ENCODE measurements at places on chromosomes 11 and 22.

GRCh38 chr11:92225568-92226330 lies 1.1 kb downstream of the FAT3 start:
- DNase-seq: no peak

GRCh38 chr11:44005063-44005701 lies 42.6 kb upstream of the ACCSL start:
- no peak for DNase-seq

- peak; percentile 63 for DNase-seq
These were observed 27.8 kb upstream of the ROBO3 start for GRCh38 chr11:124837491-124837856.

GRCh38 chr22:43789452-43789851 lies 22.7 kb downstream of the EFCAB6 start:
- no peak for DNase-seq

- no peak for DNase-seq
These were observed 73.5 kb downstream of the ZBTB16 start for GRCh38 chr11:114132944-114133394.

GRCh38 chr11:130049328-130049771 lies 20.3 kb upstream of the APLP2 start:
- DNase-seq: peak; percentile 44

GRCh38 chr22:28900379-28900925 lies 17.1 kb downstream of the ZNRF3 start:
- DNase-seq: peak; percentile 53

DNA sequence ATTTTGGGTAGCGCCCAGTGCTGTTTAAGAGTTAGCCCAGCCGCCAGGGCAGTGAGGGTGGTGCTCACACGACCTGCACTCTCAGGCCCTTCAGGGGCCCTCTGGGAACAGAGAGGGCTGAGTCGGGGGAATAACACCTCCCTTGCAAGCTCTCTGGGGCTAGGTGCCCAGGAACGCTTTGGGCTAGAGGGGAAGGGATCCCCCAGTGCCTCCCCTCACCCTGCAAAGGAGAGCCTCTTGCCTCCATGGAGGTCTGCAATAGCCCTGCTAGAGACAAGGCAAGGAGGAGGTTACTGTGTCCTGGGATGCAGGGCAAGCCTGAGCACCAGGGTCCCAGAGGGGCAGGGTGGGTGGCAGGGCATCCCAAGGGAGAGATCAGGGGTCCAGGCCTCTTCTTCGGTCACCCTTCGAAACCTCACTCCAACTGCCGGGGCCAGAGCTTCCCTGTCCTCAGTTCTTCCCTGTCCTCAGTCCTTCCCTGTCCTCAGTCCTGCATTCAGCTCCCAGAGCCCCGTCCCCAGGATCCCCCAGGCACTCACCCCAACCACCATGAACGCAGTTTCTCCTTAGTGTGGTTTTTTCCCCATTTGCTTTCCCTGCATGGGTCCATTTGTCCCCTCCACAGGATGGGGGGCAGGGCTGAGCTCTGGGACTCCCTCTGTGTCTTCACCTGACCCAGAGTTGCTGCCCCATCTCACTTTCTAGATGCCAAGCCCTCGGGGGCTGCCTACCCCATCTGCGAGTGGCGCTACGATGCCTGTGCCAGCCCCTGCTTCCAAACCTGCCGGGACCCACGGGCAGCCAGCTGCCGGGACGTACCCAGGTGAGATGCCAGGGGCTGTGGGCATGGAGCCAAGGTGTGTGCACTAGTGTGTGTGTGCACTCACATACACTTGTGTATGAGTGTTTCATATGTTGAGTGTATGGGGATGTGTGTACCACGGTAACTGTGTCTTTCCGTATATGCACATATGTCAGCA lies 60.8 kb downstream of the OTOG start:
- no peak for DNase-seq

- DNase-seq: no peak
These were observed 25.9 kb upstream of the WNT7B start for GRCh38 chr22:46002757-46003270.

DNA sequence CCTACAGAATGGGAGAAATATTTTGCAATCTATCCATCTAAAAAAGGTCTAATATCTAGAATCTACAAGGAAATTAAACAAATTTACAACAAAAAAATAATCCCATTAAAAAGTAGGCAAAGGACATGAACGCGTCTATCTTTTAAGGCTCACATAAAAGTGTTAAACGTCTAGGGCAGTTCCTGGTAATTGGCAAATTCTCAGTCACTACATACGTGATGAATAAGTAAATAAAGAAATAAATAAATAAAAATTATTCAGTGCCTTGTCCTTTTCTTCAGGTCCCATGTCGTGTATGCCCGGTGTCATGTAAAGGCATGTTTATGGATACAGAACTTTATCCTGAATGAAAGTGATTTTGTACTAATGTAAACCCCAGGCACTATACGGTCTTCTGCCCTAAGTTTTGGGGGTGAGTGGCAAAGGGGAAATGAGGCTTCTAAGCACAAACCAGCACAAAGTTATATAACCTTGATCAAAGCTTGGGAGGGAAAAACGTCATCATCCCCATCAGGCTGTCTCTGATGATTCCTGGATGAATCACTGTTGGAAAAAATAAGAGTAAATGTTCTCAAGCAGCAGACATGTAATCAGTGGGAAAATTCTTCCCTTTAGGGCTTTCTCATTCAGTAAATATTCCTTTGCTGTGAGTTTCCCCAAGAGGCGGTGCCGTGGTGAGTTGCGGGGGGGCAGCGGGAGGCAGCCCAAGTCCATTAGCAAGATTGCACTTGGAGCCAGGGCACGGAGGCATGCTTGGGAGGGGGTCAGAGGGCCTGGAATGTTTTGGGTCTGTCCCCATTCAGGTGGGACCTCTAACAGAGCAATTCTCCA lies 30.4 kb upstream of the MICAL2 start:
- DNase-seq: no peak

- peak; percentile 72 for DNase-seq
These were observed 2.0 kb downstream of the MRGPRF start for GRCh38 chr11:69010964-69011623.

- DNase-seq: no peak
These were observed 3.0 kb downstream of the FRMD8 start for GRCh38 chr11:65389294-65389980.

GRCh38 chr11:91163619-91164451 lies 941.0 kb upstream of the CHORDC1 start:
- DNase-seq: no peak

All from hematopoietic multipotent progenitor cell treated with erythropoietin and hydrocortisone succinate and interleukin-3 and kit ligand, for 8 days (in vitro differentiated cells).